ENCODE measurements at places on chromosomes 12 and 14. TPM values are rescaled to one million over a fixed set of nuclear protein-coding genes. Genes with fewer than 3 reads are reported as not detected.

DNA sequence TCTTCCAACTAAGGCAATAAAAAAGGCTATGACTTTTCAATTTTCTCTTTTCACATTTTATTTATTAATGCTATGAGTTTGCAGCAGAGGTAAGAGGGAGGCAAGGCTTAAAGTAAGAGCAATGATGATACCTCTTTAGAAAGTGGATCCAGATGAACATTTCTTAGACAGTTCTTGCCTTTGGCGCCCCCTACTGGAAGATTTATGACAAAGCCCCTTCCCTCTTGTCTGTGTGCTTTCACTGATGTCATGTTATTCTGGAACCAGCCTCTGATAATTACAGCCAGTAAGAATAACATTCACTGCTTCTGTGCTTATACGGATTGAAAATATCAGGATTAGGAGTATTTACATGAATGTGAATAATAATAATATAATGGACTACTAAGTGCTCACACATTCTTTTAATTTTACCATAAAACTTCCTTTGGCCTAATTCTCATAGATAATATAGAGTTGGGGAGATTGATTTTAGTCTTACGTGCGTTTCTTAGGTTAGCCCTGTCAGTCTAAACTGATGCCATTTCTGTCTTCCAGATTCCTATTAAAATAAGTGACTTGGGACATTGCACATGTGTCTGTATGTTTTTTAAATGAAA, 1929.9 kb upstream of the SEL1L start:
- no peak for DNase-seq

DNA sequence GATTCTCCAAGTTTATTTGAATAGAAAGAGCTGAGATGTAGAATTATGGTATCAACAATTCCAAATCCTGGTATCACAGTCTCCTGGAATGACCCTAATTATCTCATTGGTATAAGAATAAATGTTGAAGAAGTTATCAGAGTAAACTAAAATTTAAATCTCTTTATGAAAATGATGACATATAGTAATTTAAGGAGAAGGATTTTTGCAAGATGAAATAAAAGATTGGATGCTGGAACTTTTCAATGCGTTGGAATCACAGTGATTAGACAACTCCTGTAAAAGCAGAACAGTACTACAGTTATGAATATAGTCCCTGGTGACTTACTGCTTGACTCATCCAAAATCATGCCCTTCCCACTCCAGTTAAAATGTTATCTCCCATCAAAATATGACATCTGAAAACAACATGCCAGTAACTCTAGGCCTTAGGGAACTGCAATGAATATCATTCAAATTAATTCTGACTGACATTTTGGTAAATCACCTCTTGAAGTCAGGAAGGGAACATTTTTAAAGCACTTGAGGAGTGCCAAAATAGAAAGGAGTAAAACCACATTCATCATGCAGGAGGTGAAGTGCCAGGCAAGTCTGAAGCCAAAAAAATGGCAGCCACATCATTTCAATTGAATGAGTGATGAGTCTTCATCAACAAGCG, 197.8 kb upstream of the PRKD1 start:
- DNase-seq = no peak

GRCh38 chr12:57844709-57845477, 1.6 kb downstream of the CTDSP2 start:
- DNase-seq = peak; percentile 91

TMEM132D gene
- not detected for total RNA-seq

CCDC38 gene
- total RNA-seq = 0.86 TPM

Measured in right lobe of liver (tissue), 6 donors.